Activated T-cell treated with anti-CD3 and anti-CD28 coated beads, Interleukin-2, amount 50 U/mL, for 24 hours (primary cell): ENCODE measurements at places on chromosomes 7 and 10.

DNA sequence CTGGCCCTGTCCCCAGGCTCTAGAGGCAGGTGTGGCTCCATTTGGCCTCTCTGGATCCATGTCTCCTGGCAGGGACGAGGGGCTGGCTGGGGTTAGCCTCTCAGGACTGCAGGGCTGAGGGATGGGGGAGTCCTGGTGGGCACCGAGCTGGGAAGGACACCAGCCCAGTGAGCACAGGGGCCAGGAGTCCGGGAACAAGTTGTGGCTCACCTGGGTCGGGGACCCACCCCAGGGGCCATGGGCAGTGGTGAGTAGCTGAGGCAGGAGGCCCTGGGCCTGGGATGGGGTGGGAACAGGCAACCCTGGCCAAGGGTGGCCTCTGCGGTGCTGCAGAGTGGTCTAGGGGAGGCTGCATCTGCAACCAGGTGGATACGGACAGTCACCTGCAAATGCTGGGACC, 24.1 kb downstream of the ANTXRL start:
- no peak for DNase-seq

DNA sequence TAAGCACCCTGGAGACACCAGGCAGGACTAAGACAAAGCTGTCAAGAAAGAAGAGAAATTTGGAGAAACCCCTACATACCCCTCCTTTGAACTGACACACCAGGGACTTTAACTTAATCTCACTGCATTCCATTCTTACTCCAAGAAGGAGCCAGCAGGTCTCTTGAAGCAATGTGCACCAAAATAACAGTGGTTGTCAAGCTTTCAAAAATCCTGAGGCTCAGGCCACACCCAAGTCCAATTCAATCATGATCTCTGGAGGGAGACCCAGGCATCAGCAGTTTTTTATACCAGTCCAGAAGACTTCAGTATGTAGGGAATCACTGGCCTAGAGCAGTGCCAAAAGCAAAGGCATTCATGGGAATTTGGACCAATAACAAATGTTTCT, 6.8 kb downstream of the SLC25A13 start:
- no peak for DNase-seq

GRCh38 chr7:133233142-133233541, 19.7 kb upstream of the EXOC4 start:
- no peak for DNase-seq

GRCh38 chr7:72025381-72025960, 386.7 kb downstream of the CALN1 start:
- no peak for DNase-seq

- DNase-seq = no peak
These were observed 11.9 kb downstream of the CDK6 start for GRCh38 chr7:92824450-92824849.

GRCh38 chr10:8032558-8032957, 21.9 kb upstream of the GATA3 start:
- no peak for DNase-seq

GRCh38 chr7:55893940-55894339, 6.7 kb downstream of the ZNF713 start:
- no peak for DNase-seq

- DNase-seq = no peak
These were observed 13.8 kb upstream of the CYREN start for GRCh38 chr7:135184254-135184841.

DNA sequence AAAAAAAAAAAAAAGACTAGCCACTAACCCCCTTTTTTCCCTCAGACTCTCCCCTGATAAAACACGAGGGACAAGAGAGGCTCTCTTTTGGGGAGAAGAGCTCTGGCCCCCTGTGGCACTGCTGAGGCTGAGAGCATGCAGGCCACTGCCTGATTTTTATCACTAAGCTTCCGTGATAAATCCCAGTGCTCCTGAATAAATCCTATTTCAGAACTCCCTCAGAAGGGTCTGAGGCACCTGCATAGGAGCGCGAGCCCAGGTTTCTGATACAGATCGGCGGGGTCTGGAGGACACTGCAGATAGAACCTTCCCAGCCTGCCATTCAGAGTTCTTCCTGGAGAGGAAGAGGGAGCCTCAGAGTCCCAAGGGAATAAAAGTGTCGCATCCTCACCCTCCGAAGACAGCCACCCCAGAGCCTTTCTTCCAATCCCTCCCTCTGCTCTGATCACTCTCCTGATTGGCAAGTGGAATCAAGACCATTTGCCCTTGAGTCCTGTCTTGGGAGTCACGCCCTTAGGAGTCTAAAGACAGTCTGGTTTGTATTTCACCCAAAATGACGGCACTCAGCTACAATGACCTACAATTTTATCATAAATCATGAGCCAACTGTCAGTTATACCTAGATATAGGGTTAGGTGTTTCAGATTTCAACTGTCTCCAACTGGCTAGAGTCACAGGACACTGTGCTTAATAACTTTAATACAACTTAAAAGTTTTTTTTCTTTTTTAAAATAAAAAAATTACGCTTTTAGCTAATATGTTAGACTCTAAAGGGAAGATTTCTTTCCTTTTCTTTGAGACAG, 153.5 kb downstream of the RNF216 start:
- no peak for DNase-seq
